ENCODE measurements at places on chromosomes 2 and 18.

- no peak for DNase-seq
These were observed 53.4 kb upstream of the SPRED2 start for GRCh38 chr2:65485839-65486238.

DNA sequence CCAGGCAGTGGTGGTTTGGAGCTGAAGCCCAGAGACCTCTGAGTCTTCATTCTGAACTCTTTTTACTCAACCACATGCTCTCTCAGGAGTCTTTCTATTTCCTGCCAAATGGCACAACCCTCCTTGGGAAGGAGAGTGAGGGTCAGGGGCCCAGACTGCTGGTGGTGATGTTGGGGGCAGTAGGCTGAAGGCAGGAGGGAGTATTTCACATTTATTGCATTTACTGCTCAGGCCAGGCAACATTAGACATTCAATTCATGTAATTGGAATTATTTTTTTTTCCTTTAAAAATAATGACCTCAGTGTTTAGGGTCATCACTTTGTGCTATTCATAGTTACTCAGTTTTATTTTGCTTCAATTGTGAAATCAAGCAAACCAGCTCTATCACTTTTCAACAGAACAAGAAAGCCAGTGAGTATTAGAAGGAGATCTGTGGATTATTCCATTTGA lies 311.3 kb upstream of the NT5C1B start:
- DNase-seq = no peak

DNA sequence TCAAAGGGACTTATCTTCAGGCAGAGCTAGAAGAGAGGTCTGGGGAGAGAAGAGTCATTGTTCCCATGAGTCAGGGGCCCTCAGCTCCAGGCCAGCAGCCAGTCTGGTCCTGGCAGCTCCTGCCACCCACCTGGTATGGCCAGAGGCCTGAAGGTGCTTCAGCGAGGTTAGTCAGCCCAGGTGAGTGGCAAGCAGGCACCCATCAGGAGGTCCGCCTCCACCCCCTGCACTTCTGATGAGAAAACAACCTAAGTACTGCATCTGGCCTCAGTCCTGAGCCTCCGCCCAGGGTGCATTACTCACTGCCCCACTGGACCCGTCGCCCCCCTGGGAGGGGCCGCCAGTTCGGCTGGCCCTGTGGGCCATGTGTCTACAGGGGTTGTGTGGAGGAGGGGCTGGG lies 130.2 kb downstream of the INHBB start:
- no peak for DNase-seq

- no peak for DNase-seq
These were observed 229.0 kb downstream of the MREG start for GRCh38 chr2:215784371-215784783.

GRCh38 chr2:128722489-128722888 lies 403.8 kb upstream of the HS6ST1 start:
- no peak for DNase-seq

GRCh38 chr2:73043929-73044832 lies 27.3 kb downstream of the SFXN5 start:
- DNase-seq = no peak

- no peak for DNase-seq
These were observed 81.8 kb downstream of the RIF1 start for GRCh38 chr2:151491496-151491895.

GRCh38 chr2:152611458-152612231 lies 105.6 kb downstream of the PRPF40A start:
- DNase-seq = no peak

DNA sequence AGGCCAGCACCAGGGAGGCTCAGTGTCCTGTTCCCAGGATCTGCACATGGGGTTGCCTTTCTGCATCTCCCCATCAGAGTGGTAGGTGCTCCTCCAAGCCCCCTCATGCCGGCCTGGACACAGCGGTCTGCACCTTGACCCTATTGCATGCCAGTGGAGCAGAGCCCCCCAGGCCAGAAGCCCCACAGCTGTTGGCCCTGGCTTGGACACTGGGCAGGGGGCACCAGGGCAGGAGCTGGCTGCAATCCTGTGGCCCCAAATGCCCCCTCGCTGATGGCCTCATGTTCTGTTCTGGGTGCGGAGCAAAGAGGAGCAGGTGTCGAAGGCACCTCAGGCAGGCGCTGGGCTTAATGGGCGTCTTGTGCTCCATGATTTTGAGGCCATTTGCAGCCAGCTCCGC lies 62.7 kb downstream of the CCDC74A start:
- DNase-seq = no peak

DNA sequence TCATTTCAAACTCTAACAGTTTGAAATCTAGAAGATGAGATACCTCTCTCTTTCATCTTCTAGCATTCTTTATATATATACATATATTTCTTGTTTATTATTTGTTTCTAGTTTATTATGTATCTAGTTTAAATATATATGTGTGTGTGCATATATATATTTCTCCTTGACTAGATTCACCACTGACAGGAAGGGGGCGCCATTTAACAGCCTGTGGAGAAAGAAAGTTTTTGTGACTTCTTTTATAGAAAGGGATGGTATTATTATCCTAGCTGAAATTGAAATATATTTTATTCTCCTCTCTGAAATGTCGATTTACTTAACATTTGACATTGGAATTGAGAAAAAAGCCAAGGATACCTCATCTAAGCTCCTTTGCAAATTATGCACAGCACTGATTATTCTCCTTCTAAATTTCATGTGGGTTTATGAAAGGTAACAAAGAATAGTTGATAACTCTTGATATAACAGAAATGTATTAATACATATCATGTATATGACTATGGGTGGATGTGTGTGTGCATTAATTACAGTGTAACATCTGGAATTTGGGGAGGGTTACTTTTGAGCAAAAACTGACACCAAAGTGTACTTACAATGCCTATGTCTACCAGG lies 160.7 kb upstream of the NT5C1B start:
- peak; percentile 10 for DNase-seq

DNA sequence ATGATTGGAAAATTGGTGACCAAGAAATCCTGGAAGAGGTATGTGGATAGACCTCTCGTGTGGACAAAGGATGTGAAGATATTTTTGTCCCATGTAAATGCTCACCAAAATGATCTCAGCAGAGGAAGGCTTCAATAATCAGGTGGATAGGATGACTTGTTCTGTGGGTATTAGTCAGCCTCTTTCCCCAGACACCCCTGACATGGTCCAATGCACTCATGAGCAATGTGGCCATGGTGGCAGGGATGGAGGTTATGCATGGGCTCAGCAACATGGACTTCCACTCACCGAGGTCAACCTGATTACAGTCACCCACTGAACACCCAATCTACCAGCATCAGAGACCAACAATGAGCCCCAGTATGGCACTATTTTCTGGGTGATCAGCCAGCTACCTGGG lies 20.2 kb downstream of the CHRNA1 start:
- DNase-seq = no peak

DNA sequence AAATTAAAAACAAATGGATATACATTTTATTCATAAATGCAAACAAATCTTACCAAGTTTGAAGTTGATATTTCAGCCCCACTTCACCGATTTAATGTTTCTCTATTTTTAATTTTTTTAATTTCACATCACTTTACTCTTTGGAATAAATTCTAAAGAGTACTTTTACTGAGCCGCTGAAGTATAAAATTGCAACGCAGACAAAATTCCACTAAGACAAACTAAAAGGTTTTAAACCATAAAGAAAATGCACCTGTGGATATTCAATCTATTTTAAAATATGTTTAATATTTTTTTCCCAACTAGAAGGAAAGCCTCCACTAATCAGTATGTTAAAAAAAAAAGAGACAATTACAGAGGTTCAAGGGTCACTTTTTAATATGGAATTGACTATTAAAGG lies 1073.9 kb upstream of the CRIM1 start:
- no peak for DNase-seq

DNA sequence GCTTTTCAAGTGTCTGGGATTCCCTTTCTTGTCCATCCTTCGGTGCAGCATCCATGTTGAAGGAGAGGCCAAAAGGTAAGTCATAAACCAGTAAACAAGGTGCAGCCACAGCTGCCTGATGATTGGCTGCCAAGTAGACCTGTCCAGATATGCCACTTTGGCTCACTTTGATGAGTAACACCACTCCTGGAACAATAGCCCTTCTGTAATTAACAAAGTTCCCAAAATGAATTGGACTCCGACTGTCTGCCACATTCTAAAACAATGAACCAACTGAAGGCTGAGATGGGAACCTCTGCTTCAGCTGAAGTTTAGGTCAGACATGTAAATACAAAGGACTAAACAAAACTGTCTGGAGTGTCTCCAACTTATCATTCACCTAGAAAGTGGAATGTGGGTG lies 82.2 kb upstream of the LGALSL start:
- no peak for DNase-seq

DNA sequence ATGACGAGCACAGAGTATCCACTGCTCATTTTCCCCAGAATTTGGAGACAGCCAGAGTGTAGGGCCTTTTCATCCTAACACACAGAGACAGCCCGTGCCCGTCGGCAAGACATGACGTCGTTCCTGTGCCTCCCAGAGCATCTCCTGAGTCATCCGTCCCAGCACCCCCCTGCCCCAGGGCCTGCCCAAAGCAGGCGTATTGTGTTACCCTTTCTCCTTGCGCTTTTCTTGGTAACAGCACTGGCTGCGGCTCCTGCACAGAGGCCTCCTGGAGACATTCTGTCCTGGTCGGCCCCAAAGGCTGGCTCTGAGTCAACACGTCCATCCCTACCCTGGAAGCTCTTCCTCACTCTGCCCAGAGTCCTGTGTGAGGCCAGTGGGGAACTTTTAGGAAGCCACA lies 217.1 kb downstream of the KLHL29 start:
- no peak for DNase-seq

- no peak for DNase-seq
These were observed 115.3 kb upstream of the SLC35G4 start for GRCh38 chr18:11494107-11494506.

GRCh38 chr2:238322001-238322411 lies 1.7 kb downstream of the TRAF3IP1 start:
- no peak for DNase-seq

DNA sequence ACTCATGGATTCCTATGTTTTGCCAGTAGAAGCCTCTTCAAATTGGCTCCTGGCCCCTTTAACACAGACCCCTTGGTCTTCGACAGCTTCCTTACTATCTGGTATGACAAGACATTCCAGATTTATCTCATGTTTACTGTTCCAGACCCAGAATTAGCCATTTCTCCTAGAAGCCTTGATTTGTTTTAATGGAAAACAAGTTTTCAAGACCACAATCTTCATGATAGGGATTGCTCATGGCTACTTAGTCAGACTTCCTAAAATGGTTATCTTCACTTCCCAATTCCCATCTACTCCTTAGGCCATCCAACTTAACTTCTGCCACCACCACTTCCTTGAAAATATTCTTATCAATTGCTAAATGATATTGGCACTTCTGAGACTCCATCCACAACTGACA lies 63.2 kb downstream of the TTC32 start:
- no peak for DNase-seq

DNA sequence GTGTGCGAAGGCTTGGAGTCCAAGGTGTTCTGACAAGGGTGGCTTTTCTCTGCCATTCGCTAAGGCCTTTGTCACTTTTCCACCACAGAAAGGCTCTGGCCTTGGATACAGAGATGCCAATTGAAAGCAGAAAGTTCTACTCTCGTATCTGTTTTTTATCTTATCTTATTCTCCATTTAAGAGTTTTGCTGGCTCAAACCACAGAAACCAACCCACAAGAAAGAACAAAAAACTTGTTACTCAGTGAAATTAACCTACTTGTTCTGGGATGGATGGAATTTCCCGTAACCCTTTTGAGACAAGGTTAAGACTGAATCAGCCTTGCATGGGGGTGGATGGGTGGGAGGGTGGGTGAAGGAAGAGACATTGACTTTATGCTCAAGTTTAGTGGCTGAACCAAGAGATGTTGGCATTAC lies 221.7 kb downstream of the CDH20 start:
- DNase-seq = no peak

- DNase-seq = no peak
These were observed 788.4 kb downstream of the EPHA4 start for GRCh38 chr2:220783671-220784070.

DNA sequence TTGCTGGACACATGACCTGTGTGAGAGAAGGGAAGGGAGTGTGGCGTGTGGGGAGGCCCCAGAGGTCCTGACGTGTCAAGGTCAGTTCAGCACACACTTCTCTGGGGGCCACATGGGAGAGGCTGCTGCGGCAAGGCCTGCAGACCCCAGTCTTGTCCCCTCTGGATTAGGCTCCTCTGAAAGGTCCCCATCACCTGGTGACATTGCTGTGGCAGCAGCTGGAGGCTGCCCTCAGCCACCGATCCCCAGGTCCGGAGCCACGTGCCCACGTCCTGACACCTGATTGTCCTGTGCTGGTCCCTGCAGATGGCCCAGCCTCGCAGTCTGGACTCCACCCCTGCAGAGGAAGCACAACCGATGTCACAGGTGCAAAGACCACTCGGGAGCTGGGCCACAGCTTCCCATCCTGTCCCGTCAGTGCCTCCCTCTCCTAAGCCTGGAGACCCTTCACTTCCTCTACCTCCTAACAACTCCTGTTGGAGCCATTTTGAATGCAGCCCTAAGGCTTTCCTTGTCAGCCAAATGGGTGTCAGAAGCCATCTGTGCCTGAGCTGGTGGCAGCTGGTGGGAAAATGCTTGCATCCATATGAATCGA lies 12.7 kb downstream of the TMEM177 start:
- no peak for DNase-seq

DNA sequence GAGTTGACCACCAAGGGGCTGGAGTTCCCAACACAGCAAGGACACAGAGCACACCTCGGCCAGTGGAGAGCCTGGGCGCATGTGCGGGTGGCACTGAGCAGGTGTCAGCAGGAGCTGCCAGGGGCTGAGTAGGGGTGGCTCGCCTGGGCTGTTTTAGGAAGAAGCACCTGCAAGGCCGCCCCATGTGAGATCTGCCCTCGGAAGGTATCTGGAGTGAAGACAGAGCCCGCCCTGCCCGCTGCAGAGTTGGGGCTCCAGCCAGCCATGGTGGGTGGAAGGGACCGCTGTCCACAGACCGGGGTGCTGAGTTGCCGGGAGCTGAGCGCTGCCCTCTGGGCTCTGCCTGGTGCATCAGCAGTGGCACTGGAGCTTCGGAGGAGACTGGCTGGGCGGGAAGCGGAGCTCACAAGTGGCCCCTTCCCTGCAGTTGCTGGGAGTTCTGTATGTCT lies 35.2 kb downstream of the MTERF4 start:
- DNase-seq = no peak

- DNase-seq = no peak
These were observed 118.9 kb downstream of the SPOPL start for GRCh38 chr2:138620431-138620830.

DNA sequence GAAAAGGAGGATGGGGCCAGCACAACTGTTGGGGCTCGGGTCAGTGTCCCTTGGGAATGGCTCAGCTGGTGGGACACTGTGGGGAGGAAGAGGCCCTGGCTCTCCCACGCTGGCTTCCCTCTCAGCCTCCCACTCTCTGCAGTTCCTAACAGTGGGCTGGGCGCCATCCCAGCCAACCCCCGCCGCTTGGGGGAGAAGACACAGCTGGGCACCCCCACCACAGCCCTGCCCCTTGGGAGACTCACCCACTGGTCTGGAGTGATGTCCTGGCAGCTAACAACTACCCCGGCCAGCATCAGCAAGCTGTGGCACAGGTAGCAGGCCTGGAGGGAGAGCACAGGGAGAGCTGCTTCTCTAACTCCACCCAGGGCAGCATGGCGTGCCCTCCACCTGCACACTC lies 8.3 kb upstream of the SEMA4C start:
- no peak for DNase-seq
